CD4-positive, alpha-beta T cell treated with Interleukin-21 for 1 hour (primary cell): ENCODE measurements at places on chromosomes 3 and 15.

GRCh38 chr15:69606144-69606543 lies 153.5 kb downstream of the RPLP1 start:
- DNase-seq, result no peak

GRCh38 chr3:121821421-121822199 lies 13.2 kb downstream of the IQCB1 start:
- DNase-seq, result no peak

DNA sequence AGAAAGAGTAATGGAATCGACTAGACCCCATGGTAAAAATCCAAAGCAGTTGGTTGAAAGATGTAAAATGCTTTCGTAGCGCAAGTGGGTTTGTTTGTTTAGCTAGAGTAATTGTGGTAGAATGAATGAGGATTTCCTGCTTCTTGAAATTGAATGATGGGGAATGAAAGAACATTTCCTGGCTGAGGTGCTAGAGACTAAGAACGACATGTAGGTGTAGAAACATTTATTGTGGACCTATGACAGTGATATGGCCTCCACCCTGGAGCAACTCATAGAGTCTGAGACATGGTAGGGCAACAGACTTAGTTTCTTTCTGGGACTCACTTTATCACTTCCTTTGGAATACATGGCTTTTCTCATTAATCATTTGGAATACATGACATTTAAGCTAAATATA lies 467.6 kb upstream of the CFAP20DC start:
- no peak for DNase-seq

DNA sequence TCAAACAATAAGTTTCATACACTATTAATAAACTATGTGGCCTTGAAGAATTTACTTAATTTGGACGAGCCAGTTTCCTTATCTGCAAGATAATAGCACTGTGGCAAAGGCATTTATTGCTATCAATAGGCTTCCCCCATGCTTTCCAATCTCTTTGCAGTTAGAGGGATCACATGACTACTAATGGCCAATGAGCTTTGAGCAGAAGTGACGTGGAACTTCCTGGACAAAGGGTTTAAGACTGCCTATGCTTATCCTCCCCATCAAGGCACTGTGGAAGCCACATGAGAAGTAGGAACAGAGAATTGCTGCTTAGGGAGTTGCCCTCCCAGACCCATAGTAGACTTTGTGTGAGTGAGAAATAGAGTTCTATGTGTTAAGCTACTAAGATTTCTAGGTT lies 16.7 kb upstream of the ZMAT3 start:
- peak; percentile 19 for DNase-seq

DNA sequence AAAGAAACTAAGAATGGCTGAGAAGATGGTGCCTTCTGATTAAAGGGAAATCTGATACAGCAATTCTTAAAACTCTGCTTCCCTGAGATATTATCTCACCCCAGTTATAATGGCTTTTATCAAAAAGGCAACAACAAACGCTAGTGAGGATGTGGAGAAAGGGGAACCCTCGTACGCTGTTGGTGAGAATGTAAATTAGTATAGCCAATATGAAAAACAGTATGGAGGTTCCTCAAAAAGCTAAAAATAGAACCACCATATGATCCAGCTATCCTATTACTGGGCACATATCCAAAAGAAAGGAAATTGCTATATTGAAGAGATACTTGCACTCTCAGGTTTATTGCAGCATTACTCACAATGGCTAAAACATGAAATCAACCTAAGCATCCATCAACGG lies 65.1 kb downstream of the GOLIM4 start:
- DNase-seq, result no peak

DNA sequence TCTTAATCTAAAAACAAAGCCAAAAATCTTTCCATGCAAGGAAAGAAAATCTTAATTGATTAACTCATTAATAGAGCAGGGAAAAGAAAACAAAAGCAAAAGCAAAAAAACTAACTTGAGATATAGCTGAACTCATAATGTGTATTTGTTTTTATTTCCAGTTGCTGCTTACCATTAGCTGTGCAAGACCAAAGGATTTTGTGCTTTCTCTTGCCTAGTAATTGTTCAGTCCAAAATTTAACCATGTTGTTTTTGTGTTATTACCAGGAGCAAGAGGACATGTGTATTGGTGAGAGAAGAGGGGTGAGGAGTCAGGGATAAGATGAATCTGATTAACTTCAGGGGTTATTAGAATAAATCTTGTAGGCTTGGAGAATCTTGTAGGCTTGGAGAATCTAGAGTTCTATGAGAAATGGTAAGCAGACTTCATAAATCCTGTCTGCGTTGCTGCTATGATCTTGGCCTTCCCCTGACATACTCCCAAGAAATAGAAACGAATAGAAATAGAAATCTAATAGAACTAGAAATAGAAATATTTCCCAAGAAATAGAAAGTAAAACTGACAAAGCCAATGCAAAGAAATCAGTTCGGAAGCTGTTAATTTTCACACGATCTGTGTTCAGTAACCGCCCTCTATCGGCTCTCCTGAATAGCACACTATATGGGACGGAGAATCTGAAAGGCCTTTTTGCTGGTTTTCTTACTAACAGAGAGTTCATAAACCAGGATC lies 72.6 kb upstream of the TNFSF10 start:
- DNase-seq, result peak; percentile 79

DNA sequence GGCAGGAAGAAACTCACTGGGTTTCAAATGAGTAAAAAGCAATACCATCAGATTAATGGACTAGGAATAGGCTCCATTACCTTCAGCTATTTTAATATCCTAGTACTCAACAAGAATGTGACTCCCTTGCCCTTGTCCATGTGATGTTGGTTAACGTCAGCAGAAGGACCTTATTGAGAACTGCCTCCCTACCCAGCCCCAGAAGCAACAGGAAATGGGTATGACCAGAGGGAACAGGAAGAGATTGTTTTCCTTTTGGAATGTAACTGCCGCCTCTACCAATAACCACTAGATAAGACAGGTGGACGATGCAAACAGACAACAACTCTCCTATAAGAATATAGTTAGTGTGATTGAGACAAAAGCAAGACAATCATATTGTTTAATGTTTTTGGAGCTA lies 10.4 kb upstream of the MME start:
- DNase-seq, result no peak

GRCh38 chr15:57500979-57501576 lies 90.6 kb upstream of the MYZAP start:
- no peak for DNase-seq

DNA sequence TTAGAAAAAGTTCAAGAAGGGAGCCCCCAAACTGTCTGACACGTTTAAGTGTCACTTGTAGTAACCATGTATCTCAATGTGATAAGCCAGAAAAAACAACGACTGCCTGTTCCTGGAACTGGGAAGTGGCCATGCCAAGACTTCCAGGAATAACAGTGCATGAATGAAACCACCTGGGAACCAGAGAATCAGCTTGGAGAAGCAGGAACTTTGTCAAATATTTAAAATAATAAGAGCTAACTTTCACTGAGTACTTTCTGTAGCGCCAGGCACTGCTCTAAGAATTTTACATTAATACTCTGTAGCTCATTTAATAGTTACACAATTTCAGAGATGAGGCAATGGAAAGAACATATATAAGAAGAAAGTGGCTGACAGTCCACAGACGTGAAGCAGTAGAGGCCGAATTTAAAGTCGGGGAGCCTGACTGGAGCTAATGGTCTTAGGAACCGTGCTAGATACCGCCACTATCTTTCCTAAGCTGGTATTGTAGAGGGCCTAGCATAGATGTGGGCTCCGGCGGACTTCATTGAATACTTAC lies 876 bp downstream of the PLSCR1 start:
- peak; percentile 30 for DNase-seq

GRCh38 chr3:150074277-150074676 lies 103.6 kb upstream of the PFN2 start:
- DNase-seq, result no peak

GRCh38 chr3:59320080-59320479 lies 270.3 kb upstream of the CFAP20DC start:
- DNase-seq, result no peak

DNA sequence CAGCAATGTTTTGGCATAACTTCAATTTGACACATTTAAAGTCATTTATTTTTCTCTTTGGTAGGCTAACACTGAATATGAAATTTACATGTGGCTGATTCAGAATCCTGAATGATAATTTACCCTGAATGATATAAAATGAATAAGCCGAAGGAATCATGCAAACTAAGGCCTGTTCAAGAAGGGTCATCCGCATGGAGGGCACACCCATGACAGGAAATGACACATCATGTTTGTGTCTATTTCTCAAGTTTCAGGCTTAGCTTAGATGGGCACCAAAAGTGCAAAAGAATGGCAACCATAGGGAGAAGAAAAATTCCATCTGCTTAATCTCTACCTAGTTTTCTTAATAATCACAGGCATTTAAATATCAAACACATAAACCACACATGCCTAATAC lies 141.5 kb downstream of the DUT start:
- DNase-seq, result no peak

GRCh38 chr15:87871258-87871681 lies 385.3 kb downstream of the NTRK3 start:
- DNase-seq, result no peak

GRCh38 chr3:147422196-147422595 lies 13.0 kb downstream of the ZIC1 start:
- DNase-seq, result no peak

DNA sequence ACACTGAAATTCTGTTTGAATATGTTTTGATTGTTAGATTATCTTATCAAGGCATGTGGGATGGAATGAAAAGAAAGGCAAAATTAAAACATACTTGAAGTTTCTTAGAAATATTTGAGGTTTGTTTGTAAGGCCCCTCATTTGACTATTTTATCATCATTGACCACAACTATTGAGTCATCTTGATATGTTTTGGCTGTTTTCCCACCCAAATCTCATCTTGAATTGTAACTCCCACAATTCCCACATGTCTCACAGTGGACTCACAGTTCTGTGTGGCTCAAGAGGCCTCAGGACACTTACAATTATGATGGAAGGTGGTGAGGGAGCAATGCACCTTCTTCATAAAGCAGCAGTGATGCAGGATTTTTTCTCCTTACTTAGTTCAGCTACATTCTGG lies 917.1 kb downstream of the PLOD2 start:
- DNase-seq, result no peak

GRCh38 chr15:66849746-66850077 lies 147.7 kb downstream of the SMAD6 start:
- no peak for DNase-seq

GRCh38 chr15:31016446-31016915 lies 25.1 kb upstream of the MTMR10 start:
- DNase-seq, result no peak

DNA sequence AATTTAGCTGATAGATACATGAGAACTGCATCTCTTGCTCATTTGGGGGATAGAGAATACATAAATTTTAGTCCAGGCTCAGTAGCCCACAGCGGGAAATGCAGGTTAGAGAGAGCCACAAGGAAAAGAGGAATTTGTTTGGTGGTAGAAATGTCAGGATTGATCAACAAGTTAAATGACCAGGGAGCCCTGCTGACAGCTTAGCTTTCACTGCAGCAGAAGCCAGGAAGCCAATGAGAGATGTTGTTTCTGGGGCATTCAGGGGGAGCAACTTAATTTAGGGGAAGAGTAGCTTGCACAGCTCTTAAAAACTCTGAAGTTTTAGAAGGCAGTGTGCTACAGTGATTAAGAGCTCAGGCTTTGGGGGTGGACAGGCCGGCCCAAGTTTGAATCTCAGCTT lies 22.7 kb downstream of the ARHGEF26 start:
- no peak for DNase-seq

GRCh38 chr3:31695280-31696008 lies 162.7 kb downstream of the STT3B start:
- peak; percentile 13 for DNase-seq

GRCh38 chr15:99439524-99439835 lies 126.3 kb upstream of the MEF2A start:
- DNase-seq, result no peak

DNA sequence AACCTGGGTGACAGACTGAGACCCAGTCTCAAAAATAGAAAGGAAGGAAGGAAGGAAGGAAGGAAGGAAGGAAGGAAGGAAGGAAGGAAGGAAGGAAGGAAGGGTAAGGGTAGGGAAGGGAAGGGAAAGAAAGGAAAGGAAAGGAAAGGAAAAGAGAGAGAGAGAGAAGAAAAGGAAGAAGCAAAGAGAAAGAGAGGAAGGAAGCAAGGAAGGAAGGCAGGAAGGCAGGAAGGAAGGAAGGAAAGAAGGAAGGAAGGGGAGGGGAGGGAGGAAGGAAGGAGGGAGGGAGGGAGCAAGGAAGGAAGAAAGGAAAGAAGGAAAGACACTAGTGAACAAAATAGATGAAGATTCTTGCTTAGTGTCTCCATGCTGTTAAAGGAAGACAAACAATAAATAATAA lies 129.1 kb downstream of the SHQ1 start:
- DNase-seq, result no peak

- DNase-seq, result no peak
Measured at GRCh38 chr15:67510597-67511190, 10.2 kb upstream of the C15orf61 start.

GRCh38 chr15:35519541-35520149 lies 26.3 kb downstream of the DPH6 start:
- peak; percentile 53 for DNase-seq

DNA sequence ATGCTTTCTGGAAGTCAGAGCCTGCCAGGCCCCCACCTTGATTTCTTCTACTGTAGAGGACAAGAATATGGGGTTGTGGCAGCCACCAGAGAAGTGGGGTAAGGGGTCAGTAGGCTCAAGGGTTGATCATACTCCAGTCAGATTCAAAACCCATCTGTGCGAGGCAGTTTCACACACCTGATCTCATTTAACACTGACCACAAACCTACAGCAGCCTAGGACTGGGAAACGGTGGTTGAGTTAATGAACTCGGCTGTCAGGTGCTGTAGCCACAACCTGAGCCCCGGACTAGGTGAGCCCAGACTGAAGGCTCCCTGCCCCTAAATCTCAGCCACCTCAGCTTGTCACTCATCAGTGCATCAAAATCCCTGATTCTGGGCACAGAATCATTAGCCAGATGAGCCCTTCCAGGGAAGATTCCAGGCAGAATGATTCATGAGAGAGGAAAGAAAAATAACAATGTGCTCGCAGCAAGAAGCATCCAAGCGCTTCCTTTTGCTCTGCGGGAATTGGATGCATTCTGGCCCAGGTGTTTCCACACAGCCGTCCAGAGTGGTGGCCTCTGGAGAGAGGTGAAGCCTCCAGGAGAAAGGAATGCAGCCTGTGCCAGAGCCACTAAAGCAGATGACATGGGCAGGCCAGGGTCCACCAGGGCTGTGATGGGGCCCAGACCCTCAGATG lies 102.1 kb downstream of the SRGAP3 start:
- DNase-seq, result no peak

DNA sequence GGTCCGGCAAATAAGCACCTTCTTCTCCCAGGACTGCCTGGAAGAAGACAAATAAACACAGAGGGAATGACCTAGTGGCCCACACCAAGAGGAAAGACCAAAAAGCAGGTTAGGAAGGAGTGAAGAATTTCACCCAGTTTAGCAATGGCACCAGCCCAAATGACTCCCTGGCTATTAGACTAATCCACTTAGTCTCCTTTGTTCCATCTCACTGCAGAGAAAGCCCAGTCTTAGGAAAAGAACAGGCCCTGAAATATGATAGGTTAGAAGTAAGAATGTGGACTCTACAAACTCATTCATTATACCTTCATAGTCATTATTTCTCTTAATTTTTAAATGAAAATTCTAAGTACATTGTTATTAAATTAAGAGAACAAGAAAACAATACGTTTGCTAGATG lies 23.2 kb downstream of the SERPINI2 start:
- no peak for DNase-seq

- no peak for DNase-seq
Measured at GRCh38 chr3:42853056-42853455, 22.6 kb downstream of the CYP8B1 start.

- no peak for DNase-seq
Measured at GRCh38 chr3:123141276-123141675, 60.5 kb upstream of the SEC22A start.
